Fibroblast of skin of scalp (primary cell): ENCODE measurements at places on chromosomes 5 and 9.
A peak's percentile ranks its signal among the peaks of the same experiment; 100 is the strongest.

DNA sequence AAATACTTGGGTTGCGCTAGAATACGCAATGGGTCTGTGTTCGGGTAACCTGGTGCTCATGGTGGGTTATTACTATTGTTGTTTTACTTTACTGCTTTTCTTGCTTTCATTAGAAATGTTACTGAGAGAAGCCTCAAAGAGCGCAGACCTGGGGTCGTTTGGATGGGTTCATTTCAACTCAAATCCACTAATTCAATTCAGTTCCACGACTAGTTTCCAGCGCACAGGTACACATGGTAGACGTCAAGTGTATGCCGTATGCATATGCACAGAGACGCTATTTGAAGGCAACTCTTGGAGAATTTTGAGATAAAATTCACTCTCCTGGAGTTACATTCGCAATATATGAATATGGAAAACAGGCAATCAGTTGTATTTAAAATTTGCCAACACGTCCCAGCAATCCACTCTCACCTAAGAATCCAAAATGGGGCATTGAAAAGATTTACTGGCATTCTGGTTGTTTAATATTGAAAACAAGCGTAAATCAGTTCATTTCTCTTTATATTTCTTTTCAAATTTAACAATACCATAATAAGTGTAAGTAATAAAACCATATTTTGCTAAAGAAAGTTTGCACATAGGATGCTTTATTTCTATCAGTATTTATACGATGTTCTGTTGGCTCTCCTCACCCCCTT lies 4.4 kb upstream of the PAX5 start:
- no peak for DNase-seq

- DNase-seq: no peak
Measured at GRCh38 chr9:102506406-102506805, 488.7 kb upstream of the CYLC2 start.

- no peak for DNase-seq
Measured at GRCh38 chr5:128546658-128547281, 8.7 kb upstream of the FBN2 start.

DNA sequence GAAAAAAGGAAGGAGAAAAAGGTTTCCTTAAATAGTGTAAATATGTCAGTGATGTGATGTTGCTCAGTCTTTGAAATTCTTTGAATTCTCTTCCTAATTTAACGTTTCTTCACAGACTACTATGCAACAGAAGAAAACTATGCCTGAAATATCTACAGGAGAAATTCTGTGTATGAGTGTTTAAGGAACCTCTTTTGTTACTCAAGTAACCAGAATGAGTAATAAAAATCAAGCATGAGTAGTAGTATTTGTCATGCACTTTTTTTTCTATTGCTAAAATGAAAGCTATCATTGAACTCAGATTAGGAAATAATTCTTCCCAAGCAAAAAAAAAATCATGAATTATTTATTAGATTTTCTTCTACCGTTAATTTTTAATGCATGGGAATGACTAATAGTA lies 20.3 kb upstream of the THG1L start:
- peak; percentile 84 for DNase-seq

DNA sequence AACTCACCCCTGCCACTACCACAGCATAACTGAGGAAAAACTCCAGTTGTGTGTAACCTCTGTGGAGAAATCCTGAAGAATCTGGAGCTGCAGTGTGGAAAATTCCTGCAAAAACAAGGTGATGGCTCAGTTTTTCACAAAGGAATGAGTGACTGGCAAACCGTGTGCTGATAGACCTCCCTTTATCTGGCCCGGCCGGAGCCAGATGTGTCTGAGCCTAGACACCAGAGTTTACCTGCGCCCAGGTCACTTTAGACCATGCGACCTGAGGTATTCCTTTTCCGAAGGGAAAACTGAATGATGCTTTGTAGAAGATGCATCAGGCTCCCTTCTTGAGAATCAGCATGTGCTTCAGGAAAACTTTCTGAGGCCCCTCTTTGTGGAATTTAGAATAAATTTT lies 16.2 kb downstream of the SLC25A48 start:
- DNase-seq: no peak

GRCh38 chr5:174837919-174838902 lies 113.8 kb downstream of the MSX2 start:
- peak; percentile 99 for DNase-seq

DNA sequence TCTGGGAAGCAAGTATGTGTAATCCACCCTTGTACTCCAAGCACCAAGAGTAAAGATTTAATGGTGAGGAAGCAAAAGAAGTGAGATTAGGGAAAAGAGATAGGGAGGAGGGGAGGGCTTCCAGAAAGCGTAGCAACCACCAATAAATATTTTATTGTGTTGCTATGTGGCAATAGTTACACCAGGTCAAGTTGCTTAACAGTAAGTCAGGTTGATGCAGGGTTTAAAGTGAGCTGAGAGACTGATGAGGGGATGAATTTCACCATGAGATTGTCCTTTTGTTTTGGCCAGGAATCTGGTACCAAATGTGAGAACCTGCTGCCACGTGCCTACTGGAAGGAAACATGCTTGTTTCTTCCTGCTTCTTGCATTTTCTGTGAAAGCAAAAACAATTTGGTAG lies 62.7 kb downstream of the PCSK5 start:
- DNase-seq: no peak

DNA sequence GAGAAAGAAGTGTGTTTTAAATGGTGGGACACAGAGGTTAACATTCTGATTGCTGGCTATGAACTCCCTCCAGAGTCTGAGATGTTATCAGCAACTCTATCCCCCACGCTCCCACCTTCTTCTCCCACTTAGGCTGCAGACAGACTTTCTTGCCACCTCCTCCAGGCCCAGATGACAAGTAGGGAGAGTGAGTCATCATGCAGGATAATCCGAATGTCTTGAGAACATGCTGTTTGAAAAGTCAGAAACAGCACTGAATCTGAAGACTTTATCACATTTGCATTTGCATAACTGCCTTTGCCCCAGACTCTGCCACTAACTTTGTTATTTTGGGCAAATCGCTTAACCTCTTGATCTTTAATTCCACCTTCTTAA lies 139.8 kb downstream of the ESM1 start:
- DNase-seq: peak; percentile 52

DNA sequence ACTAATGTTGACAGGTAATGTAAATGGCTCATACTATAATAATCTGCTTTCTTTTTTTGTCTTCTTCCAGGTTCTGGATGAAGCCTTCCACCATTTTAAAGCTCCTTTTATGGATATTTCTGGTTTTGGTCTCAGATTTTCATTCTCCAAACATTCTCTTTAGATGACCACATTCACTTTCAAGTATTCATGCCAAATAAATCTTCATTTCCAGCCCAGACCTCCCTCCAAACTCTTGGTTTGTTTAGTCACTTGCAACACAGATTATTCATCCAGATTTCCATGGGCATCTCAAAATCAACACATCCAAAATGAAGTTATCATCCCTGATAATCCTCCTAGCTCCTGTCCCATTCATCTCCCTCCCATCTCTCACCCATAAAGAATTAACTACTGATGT lies 40.3 kb upstream of the SVEP1 start:
- peak; percentile 84 for DNase-seq

DNA sequence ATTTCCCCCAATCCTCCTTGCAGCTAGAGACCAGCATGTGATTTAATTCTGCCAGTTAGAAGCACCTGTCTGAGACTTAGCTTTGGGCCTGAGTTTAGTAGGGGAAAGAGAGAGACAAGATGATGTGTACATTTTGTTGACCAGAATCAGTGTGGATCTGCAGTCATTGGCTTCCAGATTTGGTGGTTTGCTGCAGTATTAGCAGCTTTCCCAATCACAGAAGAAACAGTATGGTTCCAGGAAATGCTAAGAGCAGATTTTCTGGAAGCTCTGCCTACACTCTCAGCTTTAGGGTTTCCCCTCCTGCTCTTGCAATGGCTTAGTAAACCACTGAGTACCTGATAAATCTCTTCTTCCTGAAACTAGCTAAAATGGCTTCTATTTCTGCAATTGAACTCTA lies 48.8 kb upstream of the FREM1 start:
- DNase-seq: no peak

DNA sequence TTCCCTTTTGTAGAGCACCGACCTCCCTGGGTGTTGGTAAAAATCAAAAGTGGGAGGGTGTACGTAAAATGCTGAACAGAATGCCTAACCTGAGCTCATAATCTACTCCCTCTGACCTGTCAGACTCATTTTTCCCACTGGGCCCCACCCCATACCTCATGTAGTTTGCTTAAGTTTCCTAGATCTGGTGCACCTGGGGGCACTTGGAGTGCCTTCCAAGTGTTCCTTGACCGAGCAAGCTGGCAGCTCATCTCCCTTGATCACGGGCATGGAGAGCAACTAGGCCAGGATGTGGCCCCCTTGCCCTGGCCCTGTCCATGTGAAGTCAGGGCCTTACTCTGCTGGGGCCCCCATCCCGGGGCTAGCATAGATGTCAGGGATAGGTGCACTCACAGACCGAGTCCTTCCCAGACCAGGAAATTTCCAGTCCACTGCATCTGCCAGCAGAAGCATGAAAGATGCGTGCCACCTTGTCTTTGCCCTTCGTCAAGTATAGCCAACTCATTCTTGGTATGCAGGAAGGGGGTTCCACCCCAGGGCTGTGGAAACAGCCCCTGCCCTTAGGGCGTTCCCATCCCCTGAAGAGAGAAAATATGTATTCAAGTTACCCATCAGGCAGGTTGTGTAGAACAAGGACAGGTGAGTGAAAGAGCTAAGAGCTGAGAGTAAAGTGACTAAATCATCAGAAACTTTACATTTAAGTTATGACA lies 41.9 kb downstream of the SLC22A5 start:
- DNase-seq: no peak

GRCh38 chr5:169880012-169880663 lies 100.2 kb downstream of the INSYN2B start:
- DNase-seq: no peak

DNA sequence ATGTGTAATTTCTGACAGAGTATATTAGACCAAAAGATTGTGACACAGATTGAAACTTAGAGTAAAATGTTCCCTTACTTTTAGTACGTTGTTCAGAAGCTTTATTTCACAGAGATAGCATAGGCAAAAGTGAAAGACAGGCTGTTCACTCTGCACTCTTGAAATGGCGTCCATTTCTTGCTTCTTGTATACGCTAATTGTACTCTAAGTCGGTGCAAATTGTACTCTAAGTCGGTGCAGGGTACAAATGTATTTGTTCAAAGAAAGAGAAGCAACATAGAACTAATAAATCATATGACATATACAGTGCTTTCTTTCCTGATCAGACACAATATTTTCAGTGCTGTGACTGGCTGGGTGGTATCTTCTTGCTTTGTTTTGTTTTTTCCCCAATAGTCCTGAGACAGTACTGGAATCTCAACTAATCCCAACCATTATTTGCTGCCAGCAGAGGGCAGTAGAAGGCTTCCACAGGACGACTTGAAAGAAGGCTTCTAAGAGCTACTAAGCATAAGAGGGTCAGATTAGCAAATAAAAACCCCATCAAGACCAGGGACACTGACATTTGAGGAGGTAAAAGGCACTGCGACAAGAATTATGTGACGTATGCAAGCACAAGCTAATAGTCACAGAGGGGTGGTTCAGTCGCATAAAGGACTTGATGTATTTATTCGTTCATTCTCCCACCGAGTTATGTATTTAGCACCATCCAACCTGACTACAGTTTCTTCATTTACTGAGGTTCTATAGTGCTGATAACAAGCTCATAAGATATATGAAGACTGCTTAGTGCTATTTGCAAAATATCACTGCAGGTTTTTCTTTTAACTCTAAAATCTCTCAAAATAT lies 831.8 kb downstream of the TAF11L14 start:
- peak; percentile 60 for DNase-seq

- no peak for DNase-seq
Measured at GRCh38 chr9:71968541-71969090, 57.2 kb downstream of the C9orf85 start.

- DNase-seq: peak; percentile 35
Measured at GRCh38 chr5:73300337-73301207, 127.6 kb downstream of the TMEM174 start.

DNA sequence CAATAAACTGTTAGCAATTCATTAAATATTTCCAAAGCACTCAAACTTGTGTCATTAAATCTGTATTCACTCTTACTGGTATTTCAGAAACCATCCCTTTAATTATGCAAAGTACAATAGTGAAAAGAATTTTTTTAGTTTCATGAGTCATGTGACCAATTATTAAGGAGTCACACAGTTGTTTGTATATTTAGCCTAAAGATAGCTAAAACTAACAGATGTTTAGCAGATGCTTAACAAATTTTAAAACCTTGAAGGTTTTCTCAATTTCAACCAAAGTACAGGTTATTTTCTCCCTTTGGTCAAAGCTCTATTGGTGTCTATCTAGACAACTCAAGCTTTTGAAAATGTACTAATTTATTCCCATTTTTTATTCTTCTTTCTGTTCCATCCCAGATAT lies 44.1 kb downstream of the PJA2 start:
- DNase-seq: no peak

- DNase-seq: no peak
Measured at GRCh38 chr5:135134691-135135381, 100.8 kb upstream of the PITX1 start.

DNA sequence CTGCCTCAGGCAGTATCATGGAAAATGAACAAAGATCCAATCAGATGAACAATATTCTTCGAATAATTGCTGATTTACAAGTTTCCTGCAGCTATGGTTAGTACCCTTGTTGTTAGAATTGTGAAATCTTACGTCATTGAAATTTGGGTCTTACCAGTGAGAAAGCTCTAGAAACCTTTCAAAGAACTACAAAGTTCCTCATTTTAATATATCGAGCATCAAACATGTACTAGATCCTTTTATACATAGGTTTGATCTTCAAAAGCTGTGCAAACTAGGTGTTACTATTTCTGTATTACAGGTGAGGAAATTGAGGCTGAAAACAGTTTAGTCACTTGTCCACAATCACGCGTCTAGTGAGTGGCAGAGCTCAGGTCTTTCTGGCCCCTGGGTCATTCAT lies 43.7 kb upstream of the ANGPTL2 start:
- DNase-seq: no peak

DNA sequence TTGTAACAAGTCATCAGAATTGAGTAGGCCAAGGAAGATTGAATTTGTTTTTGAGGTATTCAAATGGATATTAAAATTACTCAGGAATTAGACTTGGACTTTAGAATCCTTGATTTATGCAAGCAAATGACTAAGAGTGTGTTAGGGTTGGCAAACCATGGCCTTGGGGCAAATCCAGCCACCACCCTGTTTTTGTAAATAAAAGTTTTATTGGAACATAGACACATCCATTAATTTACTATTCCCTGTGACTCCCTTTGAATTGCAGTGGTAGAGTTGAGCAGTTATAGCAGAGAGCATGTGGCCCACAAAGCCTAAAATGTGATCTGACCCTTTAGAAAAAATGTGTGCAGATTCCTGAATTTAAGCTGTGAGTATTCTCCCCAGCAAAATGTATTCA lies 115.6 kb downstream of the WDR70 start:
- DNase-seq: no peak

GRCh38 chr5:112718344-112718743 lies 19.3 kb upstream of the APC start:
- DNase-seq: no peak

- DNase-seq: no peak
Measured at GRCh38 chr9:899440-900184, 58.1 kb downstream of the DMRT1 start.

DNA sequence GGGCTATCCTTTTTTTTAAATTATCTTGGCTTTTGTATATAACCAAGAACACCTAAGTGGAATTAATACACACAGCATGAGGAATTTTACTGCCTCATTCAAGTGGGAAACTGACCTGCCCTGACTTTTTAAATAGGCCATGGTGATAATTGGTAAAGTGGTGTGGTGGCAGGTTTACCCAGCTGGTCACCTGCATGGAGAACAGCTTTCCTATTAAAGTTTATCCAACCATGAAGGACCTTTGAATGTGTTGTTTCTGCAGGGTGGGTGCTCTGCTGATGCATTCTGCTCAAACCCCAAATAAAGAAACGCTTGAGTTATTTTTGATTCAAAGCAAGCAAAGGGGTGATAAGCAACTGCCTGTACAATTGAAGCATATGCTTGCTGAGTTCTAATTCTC lies 261.0 kb upstream of the GRIN3A start:
- no peak for DNase-seq
